ENCODE measurements at places on chromosomes 1 and 21.

GRCh38 chr1:237684236-237684635 is 206.5 kb downstream of the ZP4 start:
- no peak for DNase-seq

GRCh38 chr1:97780884-97781283 is 139.9 kb downstream of the DPYD start:
- DNase-seq = no peak

GRCh38 chr1:244391761-244392160 is 59.9 kb downstream of the ADSS2 start:
- no peak for DNase-seq

DNA sequence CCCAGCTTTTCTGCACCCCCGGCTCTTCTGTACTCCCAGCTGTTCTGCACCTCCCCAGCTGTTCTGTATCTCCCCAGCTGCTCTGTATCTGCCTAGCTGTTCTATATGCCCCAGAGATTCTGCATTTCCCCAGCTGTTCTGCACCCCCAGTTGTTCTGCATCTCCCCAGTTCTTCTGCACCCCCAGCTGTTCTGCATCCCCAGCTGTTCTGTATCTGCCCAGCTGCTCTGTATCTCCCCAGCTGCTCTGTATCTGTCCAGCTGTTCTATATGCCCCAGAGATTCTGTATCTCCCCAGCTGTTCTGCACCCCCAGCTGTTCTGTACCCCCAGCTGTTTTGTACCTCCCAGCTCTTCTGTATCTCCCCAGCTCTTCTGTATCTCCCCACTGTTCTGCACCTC is 41.1 kb downstream of the UMODL1 start:
- no peak for DNase-seq

DNA sequence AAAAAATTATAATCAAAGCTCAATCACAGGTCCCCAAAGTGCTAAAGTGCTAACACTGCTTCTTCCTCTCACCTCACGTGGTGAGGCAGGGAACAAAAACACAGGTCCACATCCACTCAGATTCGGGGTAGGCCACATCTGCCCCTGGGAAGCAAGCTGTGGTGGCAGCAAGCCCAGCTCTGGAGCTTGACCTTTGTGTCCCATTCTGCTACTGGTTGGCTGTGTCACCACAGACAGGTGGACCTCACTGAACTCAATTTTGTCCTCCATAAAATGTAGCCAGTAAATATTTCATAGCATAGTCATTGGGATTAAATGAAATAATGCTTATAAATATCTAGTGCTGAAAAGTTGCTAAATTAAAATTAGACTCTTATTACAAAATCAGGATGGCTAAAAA is 8.5 kb downstream of the AZIN2 start:
- no peak for DNase-seq

DNA sequence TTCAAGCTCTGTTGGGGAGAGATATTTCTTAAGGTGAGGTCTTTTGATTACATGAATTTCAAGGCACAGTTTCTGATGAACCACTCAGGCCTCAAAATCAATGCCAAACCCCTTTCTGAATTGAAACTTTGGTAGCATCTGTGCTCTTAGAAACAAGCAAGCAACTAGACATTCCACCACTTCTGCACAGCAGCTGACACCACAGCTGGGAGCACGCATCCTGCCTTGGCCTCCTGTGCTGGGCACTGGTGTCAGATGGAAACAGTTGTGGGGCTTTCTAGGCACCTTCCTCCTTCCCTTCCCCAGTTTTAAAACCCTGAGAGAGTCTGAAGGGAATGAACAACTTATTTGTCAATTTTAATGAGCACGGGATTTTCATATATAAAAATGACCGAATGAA is 360.2 kb downstream of the ADGRL2 start:
- no peak for DNase-seq
